ENCODE measurements at places on chromosomes 11 and 22.

- DNase-seq, result no peak
Measured at GRCh38 chr22:47632701-47633100, 870.3 kb downstream of the TBC1D22A start.

- no peak for DNase-seq
Measured at GRCh38 chr22:40922484-40923303, 28.5 kb upstream of the RBX1 start.

DNA sequence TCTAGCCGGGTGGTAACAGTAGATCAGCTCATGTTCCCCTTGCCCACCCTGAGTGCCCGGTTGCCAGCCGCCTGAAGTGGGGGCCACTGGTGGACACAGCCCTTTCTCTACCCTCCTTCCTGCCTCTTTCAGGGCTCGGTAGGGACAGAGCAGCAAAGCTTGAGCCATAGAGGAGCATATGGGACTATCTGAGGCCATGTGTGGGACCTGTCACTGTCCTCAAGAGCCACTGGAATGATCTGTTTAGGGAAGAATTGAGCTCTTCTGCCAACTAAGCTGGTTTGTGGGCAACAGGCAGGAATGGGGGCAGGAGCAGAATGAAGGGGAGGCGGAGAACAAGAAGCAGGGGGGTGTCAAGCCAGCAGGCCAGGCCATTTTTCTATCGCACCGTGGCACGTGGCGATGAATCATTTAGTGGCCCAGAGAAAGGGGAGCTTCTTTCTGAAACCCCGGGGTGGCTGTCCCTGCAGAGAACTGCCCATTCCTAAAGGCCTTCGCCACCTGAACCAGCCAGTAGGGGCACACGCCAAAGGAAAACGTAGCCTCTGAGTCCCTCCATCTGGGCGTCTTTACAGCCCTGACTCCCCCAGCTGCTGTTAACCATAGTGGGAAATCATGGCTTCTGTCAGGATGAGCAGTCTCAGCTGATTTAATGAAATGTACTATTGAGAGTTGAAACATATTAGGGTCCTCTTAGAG lies 8.8 kb downstream of the ASPHD2 start:
- DNase-seq, result no peak

GRCh38 chr11:104581246-104581980 lies 316.8 kb downstream of the CASP12 start:
- DNase-seq, result no peak

DNA sequence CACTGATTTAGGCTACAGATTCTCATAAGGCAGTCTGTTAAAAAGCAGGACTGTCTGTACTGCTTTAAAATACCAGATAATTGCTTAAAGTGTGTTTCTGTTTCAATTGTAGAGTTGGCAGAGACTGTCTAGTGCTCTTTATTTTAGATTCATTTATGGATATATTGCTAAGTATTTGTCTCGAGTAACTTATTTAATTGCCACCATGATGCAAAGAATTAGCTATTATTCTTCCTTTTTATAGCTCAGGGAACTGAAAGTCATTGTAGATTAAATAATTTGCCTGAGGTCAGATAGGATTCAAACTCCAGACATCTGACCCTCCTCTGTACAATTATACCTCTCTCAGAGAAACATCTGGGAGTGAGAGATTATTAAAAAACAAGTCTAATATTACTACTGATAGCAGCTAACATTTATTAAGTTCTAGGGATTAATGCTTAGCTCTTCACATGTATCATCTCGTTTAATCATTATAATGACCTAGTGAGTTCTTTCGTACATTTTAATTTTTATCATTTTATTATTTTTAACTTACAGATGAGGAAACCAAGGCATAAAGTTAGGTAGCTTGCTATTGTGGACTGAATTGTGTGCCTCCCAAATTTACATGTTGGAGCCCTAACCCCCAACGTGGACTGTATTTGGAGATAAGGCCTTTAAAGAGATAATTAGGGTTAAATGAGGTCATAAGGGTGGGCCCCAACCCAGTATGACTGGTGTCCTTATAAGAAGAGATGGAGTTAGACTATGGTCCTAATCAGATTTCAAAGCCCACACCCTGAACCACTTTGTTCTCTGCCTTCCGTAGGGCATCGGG lies 19.7 kb upstream of the RAG2 start:
- DNase-seq, result no peak

- no peak for DNase-seq
Measured at GRCh38 chr11:100141201-100141600, 545.9 kb upstream of the ARHGAP42 start.
